Right ventricle myocardium inferior (tissue), 1 donor: ENCODE measurements at places on chromosomes 6 and 20. TPM values are rescaled to one million over a fixed set of nuclear protein-coding genes. Genes with fewer than 3 reads are reported as not detected.

DNA sequence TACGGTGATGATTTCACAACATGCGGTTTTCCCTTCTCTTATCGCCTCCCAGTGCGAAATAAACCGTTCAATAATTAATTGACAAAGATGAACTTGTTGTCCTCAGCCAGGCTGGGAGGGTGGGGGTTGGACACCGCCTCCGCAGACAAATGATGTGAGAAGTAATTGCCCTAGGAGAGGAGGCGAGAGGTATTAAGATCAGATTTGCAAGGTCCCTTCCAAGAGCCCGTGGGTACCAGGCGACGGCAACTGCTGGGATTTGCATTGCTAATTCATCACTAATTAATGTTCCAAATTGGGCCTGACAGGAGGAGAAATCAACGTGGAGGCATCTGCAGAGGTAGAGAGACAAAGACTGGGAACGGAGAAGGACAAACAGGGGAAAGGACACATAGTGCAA is 90.2 kb upstream of the CCDC167 start:
- DNase-seq = no peak

- no peak for DNase-seq
These were observed 1.6 kb upstream of the OGFRL1 start for GRCh38 chr6:71287038-71287437.

GRCh38 chr20:2746636-2747265 is 53.7 kb downstream of the CPXM1 start:
- DNase-seq = no peak

DNA sequence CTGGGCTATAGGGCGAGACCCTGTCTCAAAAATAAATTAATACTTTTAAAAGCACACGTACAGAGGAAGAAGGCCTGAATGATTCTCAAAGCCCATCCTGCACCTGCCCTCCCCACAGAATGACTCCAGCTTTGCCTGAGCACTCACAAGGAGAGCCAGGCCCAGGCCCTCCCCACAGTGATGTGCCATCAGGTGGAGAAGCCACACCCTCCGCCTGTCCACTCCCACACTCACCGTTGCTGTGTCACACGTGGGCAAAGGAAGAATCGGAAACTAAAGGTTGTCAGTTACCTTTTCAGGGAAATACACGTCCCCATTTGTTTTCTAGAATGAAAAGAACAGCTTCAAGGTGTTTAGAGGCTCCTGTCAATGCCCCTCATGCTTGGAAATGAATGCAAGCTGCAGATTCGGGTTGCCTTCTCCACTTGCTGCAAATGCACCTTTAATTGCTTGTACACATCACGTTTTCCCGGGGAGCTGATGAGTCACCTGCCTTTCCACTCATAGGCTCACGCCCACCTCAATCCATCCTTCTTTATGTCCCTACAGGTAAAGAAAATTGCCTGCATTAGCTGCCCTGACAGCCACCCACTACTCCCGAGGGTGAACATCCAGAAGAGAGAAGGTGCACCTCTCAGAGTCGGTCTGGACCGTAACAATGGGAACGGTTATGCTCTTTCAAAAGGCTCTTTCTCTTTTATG is 45.5 kb upstream of the AFDN start:
- no peak for DNase-seq

DNA sequence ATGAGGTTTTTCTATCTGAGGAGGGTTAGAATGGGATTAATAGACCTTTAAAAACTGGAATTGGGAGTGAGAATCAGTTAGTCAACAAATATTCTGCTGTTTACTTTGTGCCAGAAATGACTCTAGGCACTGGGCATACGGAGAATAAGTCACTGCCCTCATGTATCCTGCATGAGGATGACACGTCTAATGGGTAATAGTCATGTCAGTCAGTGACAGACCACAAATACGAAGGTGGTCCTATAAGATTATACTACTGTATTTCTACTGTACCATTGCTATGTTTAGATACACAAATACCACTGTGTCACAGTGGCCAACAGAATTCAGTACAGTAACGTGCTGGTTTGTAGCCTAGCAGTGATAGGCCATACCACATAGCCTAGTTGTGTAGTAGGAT is 30.7 kb downstream of the ZFAND3 start:
- no peak for DNase-seq

GRCh38 chr6:144528743-144529425 is 243.7 kb downstream of the UTRN start:
- DNase-seq = no peak

- no peak for DNase-seq
These were observed 14.4 kb downstream of the SNPH start for GRCh38 chr20:1280195-1281102.

GRCh38 chr20:38387953-38388352 is 41.7 kb downstream of the LBP start:
- DNase-seq = no peak

Gene TRIM31
- not detected for total RNA-seq

GRCh38 chr6:7390226-7390878 is 744 bp downstream of the RIOK1 start:
- DNase-seq = no peak

DNA sequence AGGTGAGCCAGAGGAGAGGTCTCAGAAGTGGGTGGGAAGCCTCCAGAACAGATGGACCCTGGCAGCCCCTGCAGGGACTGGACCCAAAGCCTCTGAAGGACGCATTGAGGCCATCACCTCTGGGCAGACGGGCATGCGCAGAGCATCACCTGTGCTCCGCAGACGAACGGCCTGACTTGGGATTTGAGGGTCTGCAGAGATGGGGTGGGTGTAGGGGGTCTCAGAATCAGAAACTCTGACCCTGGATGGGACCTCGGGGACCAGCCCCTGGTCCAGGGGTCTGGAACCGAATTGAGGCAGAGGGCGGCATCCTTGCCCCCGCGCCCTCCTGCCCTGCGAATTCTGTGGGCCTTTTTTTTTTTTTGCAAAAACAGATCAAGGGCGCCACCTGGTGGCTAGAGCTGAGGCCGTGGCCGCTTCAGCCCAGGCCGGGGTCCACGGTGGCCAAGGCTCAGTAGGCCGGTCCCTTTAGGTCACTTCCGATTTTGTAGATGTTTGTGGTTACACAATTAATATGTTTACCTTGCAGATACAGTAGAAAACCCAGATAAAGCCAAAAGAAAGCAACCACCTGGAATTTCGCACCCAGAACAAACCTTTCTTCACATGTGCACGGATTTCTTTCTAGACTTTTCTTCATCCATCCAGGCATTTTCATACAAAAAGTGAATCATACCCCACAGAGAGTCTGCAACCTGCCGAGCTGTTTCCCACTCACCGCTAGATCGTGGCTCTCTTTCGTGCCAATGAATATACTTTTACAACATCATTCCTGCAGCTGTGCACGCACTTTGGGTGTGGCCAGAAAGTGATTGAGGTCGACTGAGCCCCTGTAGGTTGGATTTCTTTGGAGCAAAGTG is 25.9 kb downstream of the ZBP1 start:
- no peak for DNase-seq

DNA sequence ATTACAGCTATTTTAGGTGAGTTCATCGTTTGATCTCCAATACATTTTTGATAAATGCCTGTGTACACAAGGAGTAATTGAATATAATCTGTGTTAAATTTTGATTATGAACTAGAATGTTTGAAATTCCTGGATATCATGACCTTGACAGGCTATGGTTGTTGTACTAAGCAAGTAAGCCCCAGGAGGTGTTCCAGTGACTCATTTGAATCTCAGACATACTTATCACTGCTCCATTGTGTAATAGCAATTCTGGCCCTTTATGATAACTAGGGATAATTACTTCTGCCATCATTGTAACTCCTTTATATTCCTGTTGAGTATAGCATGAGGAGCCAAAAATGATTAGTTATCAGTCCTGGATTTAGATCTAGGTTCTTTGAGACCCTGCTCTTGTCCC is 1424.6 kb upstream of the ADGRB3 start:
- no peak for DNase-seq
